ENCODE measurements at places on chromosomes 11 and 22. TPM values are rescaled to one million over a fixed set of nuclear protein-coding genes. Genes with fewer than 3 reads are reported as not detected.

Gene C22orf42
- not detected for polyA plus RNA-seq

Gene CCT8L2
- not detected for polyA plus RNA-seq

Gene PANX2
- polyA plus RNA-seq: 1.5 TPM

Gene FAM227A
- 4.4 TPM for polyA plus RNA-seq

Gene TRIM6
- 15.8 TPM for polyA plus RNA-seq
